ENCODE measurements at places on chromosomes 6 and 20. TPM values are rescaled to one million over a fixed set of nuclear protein-coding genes. Genes with fewer than 3 reads are reported as not detected.

The FBXO5 gene
- total RNA-seq = 17.5 TPM

The SPATA25 gene
- 2.6 TPM for total RNA-seq

The HSPA1L gene
- 0.11 TPM for total RNA-seq

The SNAP91 gene
- 0.57 TPM for total RNA-seq

The TMEM170B gene
- total RNA-seq = 0.57 TPM

The PAK1IP1 gene
- 35.5 TPM for total RNA-seq
